ENCODE measurements at places on chromosomes 6 and 20.

GRCh38 chr6:74091136-74091793, 395.3 kb downstream of the CD109 start:
- DNase-seq = no peak

DNA sequence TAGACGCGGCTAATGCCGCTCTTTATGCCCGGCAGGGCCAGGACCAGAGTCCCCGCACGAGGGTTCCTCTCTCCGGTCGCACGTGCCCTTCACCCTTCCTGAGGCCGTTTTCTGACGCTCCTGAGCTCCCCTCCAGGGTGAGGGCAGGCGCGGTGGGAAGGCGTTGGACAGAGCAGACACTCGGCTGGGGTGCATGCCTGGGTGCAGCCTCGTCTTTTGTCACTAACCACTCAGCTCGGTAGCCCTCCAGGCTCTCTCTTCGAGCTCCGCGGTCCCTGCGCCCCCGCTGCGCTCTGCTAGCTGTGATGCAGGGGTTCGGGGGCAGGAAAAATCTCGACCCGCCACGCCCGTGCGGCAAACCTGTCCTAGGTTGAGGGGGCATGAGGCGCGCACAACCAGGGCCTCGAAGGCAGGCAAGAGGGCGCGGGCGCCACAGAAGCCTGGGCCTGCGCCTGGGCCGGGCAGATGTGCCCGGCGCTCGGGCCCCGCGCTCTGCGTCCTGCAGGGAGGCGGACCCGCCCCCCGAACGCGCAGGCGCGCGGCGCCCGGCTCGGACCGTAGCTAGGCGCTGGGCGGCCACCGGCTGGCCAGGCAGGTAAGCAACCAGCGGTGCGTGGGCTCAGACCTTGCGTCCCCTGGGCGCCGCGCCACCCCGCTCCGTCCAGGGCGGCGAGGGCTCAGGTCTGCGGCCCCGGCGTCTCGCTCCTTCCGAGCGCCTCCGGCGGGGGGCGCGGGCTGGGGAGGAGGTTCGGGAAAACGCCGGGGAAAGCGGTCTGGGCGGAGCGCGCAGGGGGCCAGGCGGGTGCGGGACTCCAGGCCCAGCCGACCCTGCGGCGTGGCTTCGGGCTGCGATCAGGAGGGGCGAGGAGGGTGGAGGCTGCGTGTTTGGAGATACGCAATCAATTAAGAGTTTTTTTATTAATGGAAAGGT, at the start of gene L3MBTL1:
L3MBTL1 (plus strand) TSS at position 548 of the 931 bp plus-strand sequence. CDS start 5,807 bp downstream, outside the sequence.
- DNase-seq = no peak

- no peak for DNase-seq
These were observed 108.8 kb upstream of the SCGN start for GRCh38 chr6:25542984-25543910.

DNA sequence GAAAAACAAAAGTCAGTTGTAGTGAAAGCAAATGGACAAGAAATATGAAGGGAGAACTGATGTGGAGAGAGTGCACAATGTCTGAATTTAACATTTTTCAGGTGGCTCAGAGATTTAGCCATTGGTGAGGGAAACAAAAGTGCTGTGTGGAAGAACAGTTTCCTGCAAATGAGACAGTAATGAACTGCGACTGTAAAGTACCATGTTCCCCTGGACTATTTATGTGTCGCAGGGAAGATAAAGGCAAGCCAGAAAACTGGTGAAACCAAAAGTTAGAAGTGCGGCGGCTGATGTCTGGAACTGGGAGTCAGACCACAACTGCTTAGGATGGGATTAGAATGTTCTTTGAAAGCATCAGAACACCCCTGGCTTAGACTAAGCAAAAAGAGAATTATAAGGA, 905.1 kb upstream of the MAN1A1 start:
- DNase-seq = no peak

DNA sequence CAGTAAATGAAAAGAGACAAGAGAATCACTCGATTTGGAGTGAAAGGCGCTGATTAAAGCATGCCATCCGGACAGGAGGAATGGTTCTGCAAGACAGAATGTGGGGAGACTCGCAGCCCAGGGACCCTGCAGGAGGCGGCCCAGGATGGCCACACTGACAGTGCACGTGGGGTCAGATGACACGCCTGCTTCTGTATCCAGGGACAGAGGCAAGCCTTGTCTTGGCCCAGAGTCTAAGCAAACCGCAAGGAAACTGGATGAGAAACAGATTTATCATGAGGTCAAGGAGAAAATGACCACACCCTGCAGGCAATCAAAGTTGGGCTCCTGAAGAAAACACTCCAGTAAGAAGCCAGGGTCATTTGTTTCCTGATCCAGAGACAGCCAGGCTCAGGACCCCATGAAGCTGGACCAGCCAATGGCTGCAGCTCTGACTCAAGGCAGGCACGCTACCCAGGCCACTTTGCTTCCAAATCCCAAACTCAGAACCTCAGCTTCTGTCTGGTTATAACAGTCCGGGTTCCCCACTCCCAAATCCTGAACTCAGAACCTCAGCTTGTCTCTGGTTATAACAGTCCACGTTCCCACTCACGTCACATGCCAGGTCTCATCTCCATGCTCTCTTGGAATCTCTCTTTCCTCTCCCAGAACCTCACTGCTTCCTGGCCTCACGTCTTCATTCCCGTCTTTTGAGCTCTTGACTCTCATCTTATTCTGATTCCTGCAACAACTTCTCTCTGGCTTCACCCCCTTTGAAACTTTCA, 144.9 kb upstream of the THBS2 start:
- no peak for DNase-seq

All from NCI-H1436 (cell line).